Activated naive CD8-positive, alpha-beta T cell treated with anti-CD3 and anti-CD28 coated beads, Interleukin-2, amount 10 ng/mL, durations not matched to agents 7 days and 5 days (primary cell): ENCODE measurements at places on chromosomes 1 and 21. TPM values are rescaled to one million over a fixed set of nuclear protein-coding genes. Genes with fewer than 3 reads are reported as not detected.

Gene PROX1
- total RNA-seq: not detected

Gene SYT11
- 13.6 TPM for total RNA-seq

Gene ZFP69B
- 5.2 TPM for total RNA-seq

Gene KDF1
- 1.8 TPM for total RNA-seq

Gene MAB21L3
- not detected for total RNA-seq

DNA sequence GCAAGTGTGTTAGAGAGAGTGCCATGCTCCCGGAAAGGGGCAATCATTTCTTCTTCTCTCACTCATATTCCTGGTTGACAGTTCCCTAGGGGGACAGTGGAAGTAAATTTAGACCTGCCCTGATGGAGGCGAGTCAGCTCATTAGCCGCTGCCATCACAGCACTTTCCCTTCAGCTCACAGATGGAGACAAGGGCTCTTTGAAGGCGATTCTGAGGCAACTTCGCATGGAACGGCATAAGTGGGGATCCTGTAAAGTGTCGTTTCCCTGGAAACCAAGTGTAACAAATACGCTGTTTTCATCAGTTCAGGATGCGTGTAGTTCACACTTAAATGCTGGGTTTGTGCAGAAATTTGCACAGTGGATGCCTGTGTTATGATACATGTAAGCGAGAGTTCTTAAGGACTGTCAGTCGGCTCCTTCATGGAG is 114.5 kb upstream of the TMPRSS15 start:
- H3K27ac ChIP-seq: no peak overlapping the region
- H3K4me3 ChIP-seq: no peak overlapping the region
- DNase-seq: no peak

GRCh38 chr1:61322008-61322744 is 239.8 kb downstream of the NFIA start:
- H3K4me3 ChIP-seq: no peak overlapping the region
- H3K36me3 ChIP-seq: no peaks in the 10 kb centered on the region
- no peak overlapping the region for H3K27ac ChIP-seq

DNA sequence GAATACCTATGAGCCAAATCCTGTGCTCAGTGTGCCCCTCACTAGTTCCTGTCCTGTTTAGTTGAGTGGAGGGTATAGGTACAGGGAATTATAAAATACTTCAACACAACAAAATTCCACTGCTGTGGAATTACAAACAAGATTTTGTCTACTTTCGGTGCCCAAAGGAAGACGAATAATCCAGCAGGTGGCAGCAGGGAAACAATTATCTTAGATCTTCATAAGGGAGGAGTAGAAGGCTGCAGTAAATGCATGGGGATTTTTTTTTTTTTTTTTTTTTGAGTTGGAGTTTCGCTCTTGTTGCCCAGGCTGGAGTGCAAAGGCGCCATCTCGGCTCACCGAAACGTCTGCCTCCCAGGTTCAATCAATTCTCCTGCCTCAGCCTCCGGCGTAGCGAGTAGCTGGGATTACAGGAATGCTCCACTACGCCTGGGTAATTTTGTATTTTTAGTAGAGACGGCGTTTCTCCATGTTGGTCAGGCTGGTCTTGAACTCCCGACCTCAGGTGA is 2.0 kb upstream of the PIP5K1A start:
- H3K27ac ChIP-seq: peak overlapping the region; percentile 1
- peak; percentile 42 for DNase-seq

- H3K4me1 ChIP-seq: no peaks in the 10 kb centered on the region
- DNase-seq: no peak
- H3K4me3 ChIP-seq: no peak overlapping the region
- no peaks in the 10 kb centered on the region for H3K36me3 ChIP-seq
Observed at GRCh38 chr1:34356853-34357252, 180.1 kb downstream of the C1orf94 start.

DNA sequence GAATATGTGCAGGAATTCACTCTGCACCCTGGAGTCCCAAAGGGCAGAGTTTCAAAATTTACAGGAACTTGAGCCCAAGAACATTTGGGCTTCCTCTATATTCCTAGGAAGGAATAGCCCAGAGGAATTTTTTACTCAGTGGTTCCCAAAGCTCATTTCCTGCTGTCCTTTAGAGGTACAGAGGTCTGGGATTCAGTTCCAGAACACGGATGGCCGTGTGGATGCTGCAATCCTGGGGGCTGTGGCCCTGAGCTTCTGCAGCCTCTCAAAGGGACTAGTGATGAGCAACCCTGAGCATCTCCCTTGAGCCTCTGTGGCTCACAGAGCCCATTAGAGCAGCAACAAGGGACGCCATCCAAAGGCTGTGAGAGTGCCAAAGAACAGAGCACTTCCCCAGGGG is 10.1 kb upstream of the RHOU start:
- H3K27ac ChIP-seq: no peak overlapping the region
- peaks cover 30% of the 10 kb centered on the region for H3K27me3 ChIP-seq
- DNase-seq: no peak
- H3K36me3 ChIP-seq: no peaks in the 10 kb centered on the region
- no peak overlapping the region for H3K4me3 ChIP-seq

DNA sequence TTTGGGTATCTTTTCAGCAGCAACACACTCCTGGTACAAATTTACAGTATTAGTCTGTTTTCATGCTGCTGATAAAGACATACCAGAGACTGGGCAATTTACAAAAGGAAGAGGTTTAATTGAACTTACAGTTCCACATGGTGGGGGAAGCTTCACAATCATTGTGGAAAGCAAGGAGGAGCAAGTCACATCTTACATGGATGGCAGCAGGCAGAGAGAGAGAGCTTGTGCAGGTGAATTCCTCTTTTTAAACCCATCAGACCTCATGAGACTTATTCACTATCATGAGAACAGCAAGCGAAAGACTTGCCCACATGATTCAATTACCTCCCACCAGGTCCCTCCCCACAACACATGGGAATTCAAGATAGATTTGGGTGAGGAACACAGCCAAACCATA is 124.5 kb downstream of the TPR start:
- no peak overlapping the region for H3K27ac ChIP-seq
- DNase-seq: no peak
- no peaks in the 10 kb centered on the region for H3K4me1 ChIP-seq
- no peak overlapping the region for H3K4me3 ChIP-seq

DNA sequence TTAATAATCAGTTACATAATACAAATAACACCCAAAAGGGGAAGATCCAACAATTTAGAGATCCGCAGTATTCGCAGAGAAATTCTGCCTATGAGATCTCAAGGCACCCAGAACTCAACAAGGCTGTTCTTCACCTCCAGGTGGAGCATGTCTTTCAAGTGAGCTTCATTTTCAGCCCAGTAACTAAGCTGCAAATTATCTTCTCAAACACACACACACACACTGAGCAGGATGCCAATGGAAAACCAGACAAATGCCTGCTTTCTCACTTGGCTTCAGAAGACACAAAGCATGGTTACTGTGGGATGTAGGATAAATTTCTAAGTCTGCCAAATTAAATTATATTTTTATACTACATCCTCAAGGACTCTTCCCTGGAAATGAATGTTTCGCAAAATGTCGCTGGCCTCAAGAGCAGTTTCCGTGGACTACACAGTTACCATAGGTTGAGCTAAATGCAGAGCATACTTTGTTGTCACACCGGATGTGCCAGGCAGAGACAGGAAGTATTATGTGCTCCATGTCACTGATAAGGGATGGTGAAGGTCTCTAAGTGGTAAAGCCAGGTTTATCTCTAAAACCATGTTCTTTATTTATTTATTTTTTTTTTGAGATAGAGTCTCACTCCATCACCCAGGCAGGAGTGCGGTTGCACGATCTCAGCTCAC is 30.3 kb downstream of the UBR4 start:
- peaks cover 14% of the 10 kb centered on the region for H3K4me1 ChIP-seq
- no peak for DNase-seq
- H3K27me3 ChIP-seq: no peaks in the 10 kb centered on the region
- H3K4me3 ChIP-seq: peak overlapping the region; percentile 3

- no peaks in the 10 kb centered on the region for H3K36me3 ChIP-seq
- peaks cover 3% of the 10 kb centered on the region for H3K4me1 ChIP-seq
- no peak overlapping the region for H3K4me3 ChIP-seq
- H3K27me3 ChIP-seq: peaks cover 4% of the 10 kb centered on the region
- H3K27ac ChIP-seq: no peak overlapping the region
- DNase-seq: no peak
Observed at GRCh38 chr1:67440339-67440738, 10.1 kb upstream of the SERBP1 start.
